ENCODE measurements at places on chromosomes 7 and 10. TPM values are rescaled to one million over a fixed set of nuclear protein-coding genes. Genes with fewer than 3 reads are reported as not detected.

Gene HABP2
- not detected for total RNA-seq

Gene TMEM178B
- total RNA-seq: 0.29 TPM

Gene BMS1
- total RNA-seq: 36.6 TPM

Gene ASZ1
- total RNA-seq: not detected

Gene ENTPD1
- total RNA-seq: not detected

All from PC-3 (cell line).